ENCODE measurements at places on chromosomes 3 and 15.
A peak's percentile ranks its signal among the peaks of the same experiment; 100 is the strongest.

GRCh38 chr3:66066963-66067617, 28.4 kb upstream of the MAGI1 start:
- DNase-seq = no peak

DNA sequence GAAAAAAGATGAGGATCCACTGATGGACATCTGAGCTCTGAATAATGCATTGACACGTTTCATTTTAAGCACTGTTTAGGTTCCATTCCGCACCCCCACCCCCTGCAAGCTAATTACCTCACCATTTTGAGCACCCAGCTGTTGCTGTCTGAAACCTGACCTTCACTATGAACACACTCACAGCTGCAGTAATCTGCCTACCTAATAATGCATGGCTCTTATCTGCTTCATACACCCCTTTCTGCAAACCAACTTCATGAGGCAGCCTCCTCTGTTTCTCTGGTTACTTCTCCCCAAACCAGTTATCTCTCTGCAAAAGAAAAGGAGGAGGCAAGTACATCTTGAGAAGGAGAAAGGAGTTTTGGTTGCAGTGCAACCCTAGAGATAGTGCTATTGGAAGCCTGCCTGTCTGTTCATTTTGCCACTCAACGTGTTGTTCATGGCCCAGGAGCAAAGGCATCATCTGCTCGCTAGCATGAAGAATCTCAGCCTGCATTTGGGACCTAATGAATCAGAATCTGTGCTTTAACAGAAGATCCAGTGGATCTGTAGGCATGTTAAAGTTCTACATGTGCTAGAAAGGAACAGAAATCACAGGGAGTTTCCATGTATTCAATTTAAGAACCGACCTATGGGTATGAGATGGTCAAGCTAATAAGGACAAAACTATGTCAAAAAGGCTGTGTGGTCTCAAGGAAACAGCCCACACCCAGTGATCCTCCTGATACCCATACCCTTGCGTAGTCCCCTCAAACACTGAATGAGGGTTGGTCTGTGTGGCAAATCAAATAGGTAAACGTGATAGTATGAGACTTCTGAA, 87.2 kb downstream of the MB21D2 start:
- DNase-seq = no peak

- DNase-seq = no peak
Measured at GRCh38 chr3:13780432-13781176, 99.3 kb downstream of the WNT7A start.

DNA sequence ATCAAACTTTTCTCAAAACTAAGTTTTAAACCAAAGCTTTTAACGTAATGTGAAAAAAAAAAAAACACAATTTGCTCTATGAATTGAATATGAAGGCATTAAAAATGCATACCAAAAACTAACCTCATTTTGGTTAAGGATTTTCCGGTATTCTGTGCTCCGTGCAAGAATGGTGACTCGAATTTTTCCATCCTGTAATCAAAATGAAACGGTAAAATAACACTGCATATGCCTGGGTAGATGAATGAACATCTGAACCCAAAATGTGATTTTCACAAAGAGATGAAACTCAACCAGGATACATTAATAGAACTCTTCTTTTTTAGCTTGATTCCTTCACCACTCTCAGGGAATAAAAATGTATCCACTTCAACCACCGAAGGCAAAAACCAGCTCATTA, 26.2 kb downstream of the EOGT start:
- DNase-seq = no peak

DNA sequence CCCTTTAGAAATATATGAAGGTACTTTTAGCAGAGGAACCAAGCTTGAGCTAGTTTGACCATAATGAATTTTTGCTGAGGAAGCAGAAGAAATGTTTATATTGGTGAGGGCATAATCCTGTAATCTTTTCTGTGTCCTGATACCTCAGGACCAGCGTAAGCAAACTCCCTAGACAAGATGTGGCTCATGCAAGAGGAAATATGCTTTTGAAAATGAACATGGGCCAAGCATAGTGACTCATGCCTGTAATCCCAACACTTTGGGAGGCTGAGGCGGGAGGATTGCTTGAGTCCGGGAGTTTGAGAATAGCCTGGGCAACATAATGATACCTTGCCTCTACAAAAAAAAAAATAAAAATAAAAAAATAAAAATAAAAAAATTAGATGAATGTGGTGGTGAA, 78.5 kb downstream of the PPARG start:
- no peak for DNase-seq

DNA sequence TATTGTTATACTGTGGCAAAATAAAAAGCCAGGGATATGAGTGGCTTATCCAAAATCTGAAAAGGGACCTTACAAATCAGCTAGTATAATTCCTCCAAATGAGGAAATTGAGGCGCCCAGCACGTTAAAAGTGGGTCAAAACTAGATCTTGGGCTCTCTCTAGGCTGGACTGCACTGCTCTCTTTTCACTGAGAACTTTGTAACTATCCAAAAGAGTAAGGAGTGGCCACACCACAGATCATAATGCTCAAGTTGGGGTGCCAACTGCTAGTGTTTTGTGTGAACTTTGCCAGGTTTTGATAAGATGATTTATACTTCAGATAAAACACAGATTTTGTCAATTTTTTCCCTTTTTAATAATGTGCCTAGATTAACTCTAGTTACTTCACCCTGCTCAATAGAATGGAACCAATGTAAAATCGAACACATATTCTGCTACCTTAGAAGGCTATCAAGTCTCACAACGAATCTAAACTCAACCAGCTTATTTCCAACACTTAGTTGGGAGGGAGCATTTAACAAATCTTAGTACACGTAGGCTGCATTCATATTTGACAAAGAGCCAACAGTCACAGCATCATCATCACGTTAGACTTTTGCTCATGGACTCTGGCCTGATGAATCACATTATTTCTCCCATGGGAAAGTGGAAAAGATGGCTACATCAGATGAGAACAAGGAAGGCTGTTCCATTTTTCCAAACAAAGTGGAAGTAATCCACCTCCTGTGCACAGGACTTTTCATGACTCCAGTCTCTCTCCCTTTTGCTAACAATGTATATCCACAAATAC, 64.4 kb downstream of the ABI3BP start:
- no peak for DNase-seq

- no peak for DNase-seq
Measured at GRCh38 chr3:100311011-100311410, 23.5 kb upstream of the NIT2 start.

GRCh38 chr3:14899993-14900618, 47.3 kb upstream of the NR2C2 start:
- DNase-seq = no peak

GRCh38 chr3:132629928-132630327, 29.7 kb downstream of the ACAD11 start:
- DNase-seq = no peak

- DNase-seq = peak; percentile 21
Measured at GRCh38 chr15:34018021-34018645, 20.9 kb downstream of the AVEN start.

- no peak for DNase-seq
Measured at GRCh38 chr3:188178293-188178936, 24.5 kb downstream of the LPP start.

GRCh38 chr15:48647962-48648361, 2.5 kb upstream of the FBN1 start:
- DNase-seq = no peak

DNA sequence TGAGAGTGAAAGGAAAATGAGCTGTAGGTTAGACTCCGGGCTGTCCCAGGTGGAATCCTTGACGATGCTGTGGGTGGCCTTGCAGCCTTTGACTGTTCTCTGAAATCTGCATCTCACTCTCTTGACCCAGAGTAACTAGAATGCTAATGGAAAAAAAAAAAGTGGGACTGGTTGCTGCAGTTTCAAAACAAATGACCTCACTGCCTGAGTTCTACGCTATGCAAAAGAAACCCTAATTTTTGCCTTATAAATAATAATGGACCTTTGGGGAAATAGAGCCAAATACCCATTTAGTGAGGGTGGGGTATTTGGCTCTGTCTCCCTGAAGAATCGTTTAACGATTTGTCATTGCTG, 309.7 kb upstream of the C2CD4B start:
- no peak for DNase-seq

GRCh38 chr15:101047301-101047781, 128.2 kb downstream of the LRRK1 start:
- no peak for DNase-seq

DNA sequence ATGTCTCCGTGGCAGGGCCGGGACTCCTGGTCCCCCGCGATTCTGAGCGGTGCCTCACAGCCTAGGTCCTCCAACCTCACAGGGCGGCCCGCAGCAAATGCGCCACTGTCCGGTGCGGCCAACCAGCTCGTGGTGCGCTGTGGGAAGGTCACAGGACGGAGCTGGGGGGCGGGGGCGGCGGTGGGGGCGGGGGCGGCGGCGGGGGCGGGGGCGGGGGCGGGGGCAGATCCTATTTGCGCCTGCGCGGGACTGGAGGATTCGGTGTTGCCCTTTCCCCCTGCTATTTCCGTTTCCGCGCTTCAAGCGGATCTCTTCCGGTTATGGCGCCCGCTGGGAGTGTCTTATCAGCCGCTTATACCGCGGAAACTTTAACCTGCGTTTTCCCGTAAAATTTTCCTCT, 106.7 kb upstream of the SNRPN start:
- no peak for DNase-seq

All from activated T-cell treated with anti-CD3 and anti-CD28 coated beads, Interleukin-2, amount 50 U/mL, for 1 hour (primary cell).